ENCODE measurements at places on chromosomes 13 and 19. TPM values are rescaled to one million over a fixed set of nuclear protein-coding genes. Genes with fewer than 3 reads are reported as not detected.

APLP1 gene
- total RNA-seq = not detected

ZNF426 gene
- 16.6 TPM for total RNA-seq

FOSB gene
- 625 TPM for total RNA-seq

ELANE gene
- not detected for total RNA-seq

LENG9 gene
- 2.3 TPM for total RNA-seq

SHD gene
- 0.11 TPM for total RNA-seq

MAMSTR gene
- 0.17 TPM for total RNA-seq

SERTAD1 gene
- total RNA-seq = 36.7 TPM

MAB21L1 gene
- total RNA-seq = not detected

KLK14 gene
- not detected for total RNA-seq

ATP8A2 gene
- 0.41 TPM for total RNA-seq

FUT3 gene
- 0.49 TPM for total RNA-seq

C1QTNF9 gene
- 0.17 TPM for total RNA-seq

TDRD3 gene
- 22.1 TPM for total RNA-seq

ZNF66 gene
- total RNA-seq = 7.3 TPM

RNF17 gene
- not detected for total RNA-seq

ZNF556 gene
- not detected for total RNA-seq

BRME1 gene
- 1.2 TPM for total RNA-seq

NMRK2 gene
- total RNA-seq = not detected

HNRNPL gene
- 615 TPM for total RNA-seq

S1PR4 gene
- 80.3 TPM for total RNA-seq

ZNF468 gene
- total RNA-seq = 19.8 TPM

SHANK1 gene
- total RNA-seq = 1.2 TPM

MLLT1 gene
- 15.0 TPM for total RNA-seq

ICAM4 gene
- total RNA-seq = not detected

ZNF730 gene
- not detected for total RNA-seq

DHDH gene
- 1.0 TPM for total RNA-seq

DENND1C gene
- total RNA-seq = 94.0 TPM

CGB5 gene
- total RNA-seq = not detected

PRRG2 gene
- 1.4 TPM for total RNA-seq

CD70 gene
- total RNA-seq = 1.7 TPM

MEIOSIN gene
- total RNA-seq = not detected

PLK5 gene
- total RNA-seq = not detected
